Prostate gland (tissue), 2 donors: ENCODE measurements at places on chromosomes 1 and 21. TPM values are rescaled to one million over a fixed set of nuclear protein-coding genes. Genes with fewer than 3 reads are reported as not detected.

- no peak overlapping the region for H3K4me3 ChIP-seq
- H3K36me3 ChIP-seq = no peaks in the 10 kb centered on the region
- no peaks in the 10 kb centered on the region for H3K27me3 ChIP-seq
- no peaks in the 10 kb centered on the region for H3K4me1 ChIP-seq
- no peak overlapping the region for H3K27ac ChIP-seq
- no peak for DNase-seq
Observed at GRCh38 chr1:175208773-175209492, 16.4 kb upstream of the KIAA0040 start.

- H3K36me3 ChIP-seq = no peaks in the 10 kb centered on the region
- H3K4me1 ChIP-seq = no peaks in the 10 kb centered on the region
- no peaks in the 10 kb centered on the region for H3K27me3 ChIP-seq
- H3K4me3 ChIP-seq = no peak overlapping the region
Observed at GRCh38 chr1:180951836-180952656, 39.3 kb downstream of the KIAA1614 start.

DNA sequence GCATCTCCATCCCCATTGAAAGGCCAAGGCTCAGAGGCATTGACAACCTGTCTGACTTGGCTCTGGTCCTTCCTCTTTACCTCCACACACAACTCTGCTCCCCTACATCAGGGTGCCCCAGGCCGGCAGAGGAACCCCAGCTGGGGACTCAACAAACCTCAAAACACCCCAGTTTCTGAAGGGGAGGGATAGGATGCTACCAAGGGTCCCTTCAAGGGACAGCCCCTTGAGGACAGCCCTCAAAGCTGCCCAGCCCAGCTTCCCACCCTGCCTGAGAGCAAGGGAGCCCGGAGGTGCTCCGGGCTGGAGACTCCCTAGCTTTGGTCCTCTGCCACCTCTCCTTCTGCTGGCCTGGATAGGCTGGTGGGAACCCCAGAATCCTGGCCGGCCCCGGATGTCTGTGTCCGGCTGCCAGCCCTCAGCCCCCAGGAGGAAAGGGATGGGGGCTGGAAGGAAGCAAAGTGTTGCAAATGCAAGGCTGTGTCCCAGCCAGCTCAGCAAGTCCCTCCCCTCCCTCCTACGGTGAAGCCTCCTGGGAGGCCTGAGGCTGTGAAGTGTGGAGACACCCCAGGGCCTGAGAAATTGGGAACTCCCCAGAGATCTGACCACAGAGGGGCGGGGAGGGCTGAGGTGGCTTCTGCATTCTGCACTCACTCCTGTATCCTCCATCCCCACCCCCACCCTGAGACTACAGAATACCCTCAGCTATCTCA lies 1.1 kb upstream of the MARCKSL1 start:
- H3K36me3 ChIP-seq = peaks cover 6% of the 10 kb centered on the region
- no peak for DNase-seq
- H3K4me1 ChIP-seq = peaks cover 3% of the 10 kb centered on the region
- H3K27ac ChIP-seq = no peak overlapping the region
- H3K27me3 ChIP-seq = no peaks in the 10 kb centered on the region

- no peak for DNase-seq
- no peak overlapping the region for H3K27ac ChIP-seq
- H3K36me3 ChIP-seq = no peaks in the 10 kb centered on the region
- no peaks in the 10 kb centered on the region for H3K27me3 ChIP-seq
Observed at GRCh38 chr21:44989537-44989886, 49.7 kb downstream of the SLX9 start.

GRCh38 chr21:35102488-35103371 lies 53.6 kb upstream of the RUNX1 start:
- no peaks in the 10 kb centered on the region for H3K36me3 ChIP-seq
- no peak overlapping the region for H3K4me3 ChIP-seq
- DNase-seq = no peak
- no peak overlapping the region for H3K27ac ChIP-seq

- H3K4me1 ChIP-seq = no peaks in the 10 kb centered on the region
- H3K36me3 ChIP-seq = no peaks in the 10 kb centered on the region
- DNase-seq = no peak
- no peak overlapping the region for H3K4me3 ChIP-seq
- H3K27me3 ChIP-seq = no peaks in the 10 kb centered on the region
Observed at GRCh38 chr1:231976231-231976630, 349.6 kb downstream of the DISC1 start.

GRCh38 chr1:204466416-204467405 lies 27.9 kb downstream of the PIK3C2B start:
- H3K36me3 ChIP-seq = peaks cover 12% of the 10 kb centered on the region
- H3K4me3 ChIP-seq = no peak overlapping the region
- peak overlapping the region; percentile 28 for H3K27ac ChIP-seq
- no peaks in the 10 kb centered on the region for H3K27me3 ChIP-seq
- no peak for DNase-seq
- peaks cover 8% of the 10 kb centered on the region for H3K4me1 ChIP-seq

DNA sequence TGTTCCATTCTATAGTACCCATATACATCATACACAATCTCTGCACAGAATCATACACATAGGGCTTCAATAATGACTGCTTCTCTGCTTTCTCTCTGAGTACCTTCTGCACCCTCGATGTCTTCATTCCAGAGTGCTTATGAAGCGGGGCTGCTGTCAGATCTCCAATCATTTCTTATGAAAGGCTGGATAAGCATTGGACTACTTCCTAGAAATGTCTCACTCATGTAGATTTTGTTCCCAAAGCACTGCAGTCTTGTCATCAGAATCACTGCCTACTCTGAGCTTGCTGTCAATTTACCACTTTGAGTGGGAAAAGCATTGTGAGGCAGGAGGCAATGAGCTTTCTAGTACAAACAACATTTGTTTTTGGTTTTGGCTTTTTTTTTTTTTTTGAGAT lies 179.0 kb downstream of the SLC35F3 start:
- no peak overlapping the region for H3K4me3 ChIP-seq
- H3K36me3 ChIP-seq = no peaks in the 10 kb centered on the region
- no peaks in the 10 kb centered on the region for H3K4me1 ChIP-seq

- DNase-seq = no peak
- H3K27me3 ChIP-seq = no peaks in the 10 kb centered on the region
- H3K27ac ChIP-seq = no peak overlapping the region
- H3K4me1 ChIP-seq = no peaks in the 10 kb centered on the region
- no peak overlapping the region for H3K4me3 ChIP-seq
Observed at GRCh38 chr1:89881415-89882058, 60.7 kb downstream of the LRRC8D start.

The CATSPERE gene
- total RNA-seq = 3.9 TPM

DNA sequence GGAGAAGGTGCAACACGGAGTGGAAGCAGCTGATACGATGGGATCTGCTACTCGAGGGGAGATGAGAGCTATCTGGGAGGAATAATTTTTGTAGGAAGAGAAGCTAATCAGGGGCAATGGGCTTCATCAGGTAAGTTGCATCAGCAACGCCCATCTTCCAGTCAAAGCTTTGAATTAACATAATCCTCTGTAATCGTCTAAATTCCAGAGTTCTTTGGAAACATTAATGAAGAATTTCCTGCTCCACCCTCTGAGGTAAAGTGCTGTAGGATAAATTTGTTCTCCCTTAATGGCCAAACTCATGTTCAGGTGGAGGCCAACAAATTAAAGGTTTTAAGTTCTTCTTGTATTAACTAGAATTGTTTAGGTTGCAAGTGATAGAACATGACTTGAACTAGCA lies 94.0 kb upstream of the KAZN start:
- no peaks in the 10 kb centered on the region for H3K36me3 ChIP-seq
- no peaks in the 10 kb centered on the region for H3K27me3 ChIP-seq
- DNase-seq = no peak
- H3K4me3 ChIP-seq = no peak overlapping the region
- H3K4me1 ChIP-seq = no peaks in the 10 kb centered on the region

- no peak overlapping the region for H3K4me3 ChIP-seq
- peak overlapping the region; percentile 82 for H3K27ac ChIP-seq
- peaks cover 7% of the 10 kb centered on the region for H3K4me1 ChIP-seq
- no peaks in the 10 kb centered on the region for H3K36me3 ChIP-seq
Observed at GRCh38 chr1:207787776-207788175, 35.9 kb downstream of the CD46 start.

DNA sequence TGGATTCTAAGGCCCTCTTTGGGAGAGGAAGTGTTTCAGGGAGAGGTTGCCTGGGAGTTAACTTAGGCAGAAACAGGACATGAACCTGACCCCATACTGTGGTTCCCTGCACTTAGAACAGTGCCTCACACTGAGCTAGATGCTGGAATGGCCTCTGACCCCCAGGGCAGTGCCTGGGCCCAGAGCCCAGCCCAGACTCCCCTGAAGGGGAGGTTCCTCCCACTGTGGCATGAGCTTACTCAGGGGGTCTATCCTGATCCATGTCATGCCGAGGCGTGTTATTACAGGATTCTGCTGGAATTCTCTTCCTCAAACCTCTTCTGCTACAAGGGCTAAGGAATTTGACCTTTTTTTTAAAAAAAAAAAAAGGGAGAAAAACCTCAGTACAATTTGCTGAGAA lies 72.2 kb downstream of the MRPL37 start:
- no peaks in the 10 kb centered on the region for H3K36me3 ChIP-seq
